ENCODE measurements at places on chromosomes 3 and 15.
A peak's percentile ranks its signal among the peaks of the same experiment; 100 is the strongest.

GRCh38 chr15:69631978-69632377 is 179.4 kb downstream of the RPLP1 start:
- no peak for DNase-seq

- DNase-seq, result peak; percentile 44
These were observed 21.4 kb downstream of the CCDC13 start for GRCh38 chr3:42751609-42752008.

- DNase-seq, result no peak
These were observed 7.4 kb downstream of the NOX5 start for GRCh38 chr15:69021895-69022294.

DNA sequence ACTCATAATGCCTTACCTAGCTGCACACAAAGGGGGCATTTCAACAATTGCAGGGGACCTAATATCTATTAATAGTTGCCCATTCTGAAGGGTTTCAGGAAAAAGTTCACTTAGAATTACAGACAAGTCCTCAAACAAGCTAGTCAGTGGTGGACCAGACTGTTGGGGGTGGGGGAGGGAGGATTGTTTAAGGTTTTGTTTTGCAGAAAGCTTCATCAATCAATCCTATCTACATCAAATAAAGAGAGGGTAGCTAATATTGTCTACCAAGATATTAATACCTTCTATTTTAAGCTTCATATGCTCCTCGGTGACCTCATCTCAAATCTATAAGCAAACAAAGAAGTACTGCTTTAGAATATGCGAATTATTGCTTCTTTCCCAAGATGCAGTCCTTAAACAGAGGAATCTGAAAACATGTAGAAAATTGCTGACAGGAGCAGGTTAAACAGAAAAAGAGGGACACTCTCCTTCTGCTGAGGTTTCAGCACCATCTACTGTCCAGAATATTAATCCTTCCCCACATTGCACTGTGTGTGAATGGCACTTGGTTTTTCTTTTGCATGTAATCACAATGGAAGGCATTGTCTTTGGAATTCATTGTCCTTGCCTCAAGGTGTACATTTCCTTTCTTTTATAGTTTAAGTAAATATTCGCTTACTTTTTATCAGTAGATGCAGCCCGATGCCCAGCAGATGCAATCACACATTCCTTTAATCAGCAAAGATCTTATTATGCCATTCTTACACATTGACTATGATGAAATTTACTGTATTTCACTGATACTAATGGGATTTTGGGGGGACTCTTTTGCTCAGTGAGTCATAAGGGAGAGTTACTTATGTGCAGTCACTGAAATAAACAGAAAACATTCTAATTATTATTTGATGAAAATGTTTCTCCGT is 94.7 kb downstream of the IL5RA start:
- DNase-seq, result no peak

DNA sequence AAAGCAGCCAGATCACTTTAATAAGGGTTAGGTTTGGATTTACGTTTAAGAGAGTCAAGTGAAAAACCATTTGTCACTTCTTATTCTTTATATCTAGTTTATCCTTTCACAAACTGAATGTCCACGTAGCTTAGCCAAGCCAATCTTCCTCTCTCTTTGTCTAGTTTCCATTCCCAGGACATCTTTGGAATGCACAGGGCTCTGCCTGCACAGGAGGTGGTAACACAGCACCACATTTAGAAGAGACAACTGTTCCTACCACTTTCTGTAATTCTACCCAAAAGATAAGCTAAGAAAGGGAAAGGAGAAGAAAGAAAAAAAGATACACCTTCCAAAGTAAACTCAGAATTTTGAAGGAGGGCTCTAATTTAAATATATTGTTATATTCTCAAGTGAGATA is 67.9 kb downstream of the IGSF11 start:
- DNase-seq, result no peak

GRCh38 chr3:113954091-113954685 is 6.4 kb downstream of the ZDHHC23 start:
- no peak for DNase-seq

DNA sequence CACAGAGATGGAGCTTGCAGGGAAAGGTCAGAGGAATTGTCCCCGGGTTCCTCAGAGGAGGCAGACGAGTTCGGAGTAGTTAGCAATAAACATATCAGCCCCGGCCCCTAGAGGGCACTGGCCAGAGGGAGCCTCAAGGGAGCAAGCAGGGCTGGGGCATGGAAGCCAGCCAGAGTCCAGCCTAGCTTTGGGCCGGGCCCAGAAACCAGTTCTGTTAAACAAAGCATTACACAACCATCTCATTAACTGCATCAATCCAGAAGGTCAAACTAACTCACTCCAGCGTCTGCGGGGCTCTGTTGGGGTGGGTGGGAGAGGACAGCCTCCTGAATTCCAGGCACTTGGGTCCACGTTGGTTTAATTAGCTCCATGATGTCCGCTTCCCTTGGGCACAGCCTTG is 41.0 kb upstream of the IREB2 start:
- DNase-seq, result no peak

DNA sequence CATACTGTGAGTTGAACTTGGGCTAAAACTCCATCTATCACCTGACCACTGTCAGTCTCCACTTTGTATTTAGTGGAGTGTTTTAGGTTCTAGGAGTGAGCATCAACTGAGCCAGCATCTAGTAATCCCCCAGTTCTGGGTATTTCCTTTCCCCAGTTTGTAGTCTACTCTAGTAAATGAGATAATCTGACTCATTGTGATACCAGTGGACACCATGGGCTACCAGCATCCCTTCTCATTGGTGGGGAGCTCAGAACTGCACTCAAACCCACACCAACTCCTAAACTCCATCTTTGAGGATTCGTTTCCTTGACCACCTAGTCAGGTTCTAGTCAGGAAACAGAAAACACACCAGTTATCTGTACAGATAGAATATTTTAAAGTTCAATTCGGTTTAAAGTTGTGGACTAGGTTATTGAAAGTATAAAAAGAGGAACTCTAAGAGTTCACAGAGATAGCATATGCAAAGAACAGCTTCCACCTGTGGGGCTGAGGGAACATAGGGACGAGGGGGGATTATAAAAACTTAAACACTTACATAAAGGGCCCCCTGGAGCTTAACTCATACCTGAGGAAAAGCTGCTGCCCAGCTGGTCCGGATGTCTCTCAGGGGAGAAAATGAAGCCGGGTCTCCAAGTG is 36.0 kb downstream of the LEO1 start:
- no peak for DNase-seq

DNA sequence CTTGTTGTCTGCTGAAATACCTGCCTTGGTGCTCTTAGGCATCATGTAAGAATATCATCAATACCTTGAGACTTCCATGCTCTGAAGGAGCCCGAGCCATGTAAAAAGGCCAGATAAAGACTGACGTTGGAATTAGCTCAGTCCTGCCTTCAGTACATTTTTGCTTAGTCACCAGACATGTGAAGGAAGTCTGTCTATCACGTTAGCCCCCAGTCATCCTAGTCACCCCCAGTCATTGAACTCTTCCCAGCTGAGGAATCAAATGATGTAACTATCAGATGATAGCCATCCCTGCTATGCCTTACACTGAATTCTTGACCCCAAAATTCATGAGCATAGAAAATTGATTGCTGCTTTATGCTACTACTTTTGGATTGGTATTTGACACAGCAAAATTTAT is 351.2 kb upstream of the SGO1 start:
- DNase-seq, result no peak

- no peak for DNase-seq
These were observed 7.3 kb downstream of the ILDR1 start for GRCh38 chr3:122014741-122015140.

GRCh38 chr3:60809857-60810610 is 441.2 kb downstream of the FHIT start:
- DNase-seq, result no peak

DNA sequence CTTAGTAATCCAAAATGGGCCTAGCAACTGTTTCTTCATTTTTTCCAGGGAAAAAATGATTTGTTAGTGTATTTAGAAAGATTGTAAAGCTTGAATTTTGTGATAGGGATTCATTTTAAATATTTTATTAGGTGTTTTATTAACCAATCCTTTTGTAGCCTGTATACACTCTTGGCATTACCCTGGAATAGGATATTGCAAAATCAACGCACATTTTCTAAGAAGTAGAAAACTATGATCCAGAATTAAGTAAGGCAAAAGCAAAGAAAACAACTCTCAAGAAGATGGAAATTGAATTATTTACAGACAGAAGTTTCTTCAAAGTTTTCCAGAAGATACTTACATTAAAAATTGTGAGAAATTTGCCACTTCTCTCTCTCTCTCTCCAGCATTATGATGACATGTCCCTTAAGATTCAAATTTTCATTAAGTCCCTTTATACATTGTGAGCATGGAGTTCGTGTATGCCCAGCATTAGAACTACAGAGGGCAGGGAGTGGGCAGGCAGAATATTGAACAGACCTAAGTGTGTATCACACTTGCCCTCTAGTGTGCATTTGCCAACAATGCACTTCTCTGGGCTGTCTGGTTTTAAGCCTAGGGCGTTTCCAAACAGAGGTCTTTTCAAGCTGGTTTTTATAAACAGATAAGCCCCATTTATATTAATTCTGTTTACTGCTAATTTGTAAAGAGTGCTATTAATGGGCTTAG is 28.5 kb upstream of the CMSS1 start:
- no peak for DNase-seq

- no peak for DNase-seq
These were observed 508 bp downstream of the GORASP1 start for GRCh38 chr3:39106851-39107387.

GRCh38 chr15:90666135-90666909 is 50.8 kb upstream of the BLM start:
- no peak for DNase-seq

DNA sequence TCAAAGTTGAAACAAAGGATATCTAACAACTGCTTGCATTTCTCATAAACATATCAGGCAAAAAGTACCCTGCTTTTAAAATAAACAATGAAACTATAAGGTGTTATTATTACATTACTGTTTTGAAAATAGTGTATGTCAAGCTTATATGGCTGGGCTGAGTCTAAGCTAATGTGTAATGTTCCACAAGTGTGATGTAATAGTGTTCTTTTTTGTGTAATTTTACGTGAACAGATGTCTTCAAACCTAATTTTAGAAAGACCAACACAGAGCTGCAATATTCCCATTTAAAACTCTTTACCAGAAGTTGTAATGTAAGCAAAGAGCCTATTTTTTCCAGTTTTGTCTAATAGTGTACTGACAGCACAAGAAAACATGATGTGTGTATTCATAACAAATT is 34.0 kb downstream of the MINDY2 start:
- DNase-seq, result no peak

DNA sequence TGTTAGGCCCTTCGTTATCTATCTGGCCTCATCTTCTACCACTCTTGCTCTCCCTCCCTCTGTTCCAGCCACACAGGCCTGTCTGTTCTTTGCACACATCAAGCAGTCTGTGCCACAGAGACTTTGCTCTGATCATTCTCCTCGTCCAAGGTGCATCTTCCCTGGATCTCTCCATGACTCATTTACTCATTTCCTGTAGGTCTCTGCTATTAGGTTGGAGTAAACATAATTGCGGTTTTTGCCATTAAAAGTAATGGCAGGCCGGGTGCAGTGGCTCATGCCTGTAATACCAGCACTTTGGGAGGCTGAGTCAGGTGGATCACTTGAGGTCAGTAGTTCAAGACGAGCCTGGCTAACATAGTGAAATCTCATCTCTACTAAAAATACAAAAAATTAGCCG is 9.5 kb upstream of the C3orf49 start:
- DNase-seq, result no peak

GRCh38 chr3:176867681-176868663 is 329.3 kb downstream of the TBL1XR1 start:
- DNase-seq, result no peak

DNA sequence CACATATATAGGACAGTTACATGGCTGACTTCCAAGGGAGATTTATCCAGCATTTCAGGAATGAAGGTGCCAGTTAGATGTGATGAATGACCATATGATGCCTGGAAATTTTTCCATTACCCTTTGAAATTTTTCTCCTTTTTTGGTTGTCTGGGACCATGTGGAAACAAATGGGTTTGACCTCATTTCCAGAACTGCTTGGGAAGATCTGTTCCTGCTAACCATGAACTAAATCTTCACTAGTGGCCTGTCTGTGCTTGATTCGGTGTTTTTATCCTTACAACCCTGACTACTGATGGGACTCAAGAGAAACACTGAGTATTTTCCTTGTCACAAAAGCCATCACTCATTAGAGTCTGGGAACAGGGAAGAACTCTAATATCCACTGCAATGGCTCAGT is 409.4 kb downstream of the PDCD6IP start:
- no peak for DNase-seq

GRCh38 chr3:77535116-77535515 is 495.2 kb downstream of the ROBO2 start:
- no peak for DNase-seq

GRCh38 chr15:51848811-51849210 is 19.4 kb downstream of the TMOD3 start:
- no peak for DNase-seq

- DNase-seq, result no peak
These were observed 191.1 kb downstream of the NSMCE3 start for GRCh38 chr15:29078541-29078940.
